ENCODE measurements at places on chromosomes 4 and X.

DNA sequence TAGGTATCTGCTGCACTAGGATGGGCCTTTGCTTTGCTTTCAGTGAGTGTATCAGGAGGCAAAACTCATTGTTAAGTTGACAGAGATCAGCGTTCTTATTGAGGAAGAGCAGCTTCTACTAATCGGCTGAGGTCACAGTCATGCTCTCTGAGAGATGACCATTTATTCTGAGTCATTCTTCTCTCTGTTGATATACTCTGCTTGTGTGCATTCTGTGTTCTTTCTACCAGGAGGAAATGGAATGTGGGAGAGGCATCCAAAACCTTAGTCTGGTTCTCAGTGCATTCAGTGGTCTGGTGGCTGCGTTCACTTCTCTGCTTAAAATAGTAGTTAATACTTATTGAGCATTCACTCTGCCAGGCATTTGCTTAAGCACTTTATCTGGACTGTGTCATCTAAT, 66.2 kb downstream of the RRAGB start:
- DNase-seq = no peak

DNA sequence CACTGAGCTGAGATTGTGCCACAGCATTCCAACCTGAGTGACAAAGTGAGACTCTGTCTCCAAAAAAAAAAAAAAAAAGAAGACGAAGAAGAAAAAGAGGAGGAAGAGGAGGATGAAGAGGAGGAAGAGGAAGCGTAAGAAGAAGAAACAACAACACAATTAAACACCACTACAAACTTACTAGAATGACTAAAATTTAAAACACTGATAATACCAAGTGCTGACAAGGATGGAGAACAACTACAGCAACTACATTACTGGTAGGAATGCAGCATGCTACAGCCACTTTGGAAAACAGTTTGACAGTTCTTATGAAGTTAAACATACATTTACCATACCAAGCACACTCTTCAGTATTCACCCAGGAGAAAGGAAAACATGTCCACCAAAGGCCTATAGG, 24.1 kb downstream of the LRBA start:
- DNase-seq = no peak

DNA sequence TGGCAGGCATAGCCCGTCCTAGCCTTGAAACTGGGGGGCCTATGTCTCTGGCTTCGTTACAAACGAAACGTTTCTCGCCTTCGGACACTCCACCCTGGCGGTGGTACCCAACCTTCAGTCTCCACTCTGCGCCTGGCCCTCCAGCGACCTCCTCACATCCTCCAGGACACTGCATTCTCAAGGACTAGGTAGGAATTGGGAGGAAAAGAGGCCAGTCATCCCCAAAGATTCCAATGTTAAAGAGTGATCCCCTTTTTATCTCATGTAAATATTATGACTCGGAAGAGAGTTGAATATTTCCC, 2.1 kb upstream of the NKX6-1 start:
- DNase-seq = no peak

DNA sequence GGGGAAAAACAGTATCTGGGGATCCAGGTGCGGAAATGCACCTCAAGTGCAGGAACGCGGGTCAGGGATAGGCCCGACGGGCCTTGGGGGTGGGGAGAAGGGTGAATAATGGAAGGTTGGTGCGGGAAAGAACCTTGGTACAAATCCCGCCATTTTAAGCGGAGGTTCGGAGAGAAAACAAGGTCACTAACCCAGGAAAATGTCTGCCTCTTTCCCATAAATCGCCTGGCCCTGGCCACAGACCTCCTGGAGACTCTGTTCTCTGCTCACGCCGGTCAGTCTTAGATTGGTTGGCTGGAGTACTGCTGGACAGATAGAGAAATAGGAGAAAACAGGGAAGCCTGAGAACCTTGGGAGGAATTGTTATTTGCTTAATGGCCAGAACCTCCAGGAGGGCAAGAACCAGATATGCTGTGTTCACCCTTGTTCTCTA, 897 bp upstream of the FBXL5 start:
- DNase-seq = no peak

DNA sequence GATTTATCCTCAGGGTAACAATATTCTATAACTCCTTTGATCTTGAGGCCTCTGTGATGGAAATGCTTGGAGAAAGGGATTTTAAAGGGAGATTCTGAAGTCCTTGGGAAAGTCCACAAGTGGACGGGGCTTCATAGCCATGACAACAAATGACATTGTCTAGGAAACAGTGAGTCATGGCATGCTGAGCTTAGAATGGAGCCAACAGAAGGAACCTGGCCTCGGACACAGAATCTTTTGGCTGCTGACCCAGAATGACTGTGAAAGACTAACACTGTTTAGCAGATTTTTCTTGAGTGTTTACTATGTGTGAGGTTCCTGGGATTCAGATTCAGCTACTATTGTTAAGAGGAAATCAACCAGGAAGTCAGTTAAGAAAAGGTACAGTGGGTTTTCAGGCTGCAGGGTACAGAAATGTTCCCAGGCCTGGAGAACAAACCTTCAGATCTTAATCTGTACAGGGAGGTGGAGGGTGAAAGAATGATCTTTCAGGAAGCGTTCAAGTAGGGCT, 18.1 kb upstream of the CXCL2 start:
- DNase-seq = no peak
